Hepatocyte (in vitro differentiated cells): ENCODE measurements at places on chromosomes 13 and 19. TPM values are rescaled to one million over a fixed set of nuclear protein-coding genes. Genes with fewer than 3 reads are reported as not detected.
A peak's percentile ranks its signal among the peaks of the same experiment; 100 is the strongest.

DNA sequence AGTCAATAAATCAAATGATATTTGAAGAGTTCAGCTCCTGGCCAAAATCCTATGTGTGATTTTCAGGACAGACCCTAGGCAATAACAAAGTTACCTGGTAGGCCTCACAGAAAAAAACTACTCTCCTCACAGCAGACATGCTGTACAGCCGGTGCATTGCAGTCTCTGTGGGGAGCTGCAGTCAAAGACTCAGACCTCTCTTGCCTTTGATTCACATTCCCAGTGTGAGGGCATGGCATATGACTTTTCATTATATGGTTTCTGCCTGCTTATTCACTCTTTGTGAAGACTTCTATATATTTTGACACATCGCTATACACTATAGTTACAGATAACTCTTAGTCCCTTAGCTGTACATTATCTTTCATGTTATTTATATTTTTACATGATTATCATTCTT lies 2684.3 kb upstream of the PCDH20 start:
- no peak for DNase-seq

- DNase-seq = no peak
Observed at GRCh38 chr19:292281-292884, 1.2 kb upstream of the PLPP2 start.

- no peak for DNase-seq
Observed at GRCh38 chr13:26819046-26819445, 58.5 kb upstream of the GPR12 start.

DNA sequence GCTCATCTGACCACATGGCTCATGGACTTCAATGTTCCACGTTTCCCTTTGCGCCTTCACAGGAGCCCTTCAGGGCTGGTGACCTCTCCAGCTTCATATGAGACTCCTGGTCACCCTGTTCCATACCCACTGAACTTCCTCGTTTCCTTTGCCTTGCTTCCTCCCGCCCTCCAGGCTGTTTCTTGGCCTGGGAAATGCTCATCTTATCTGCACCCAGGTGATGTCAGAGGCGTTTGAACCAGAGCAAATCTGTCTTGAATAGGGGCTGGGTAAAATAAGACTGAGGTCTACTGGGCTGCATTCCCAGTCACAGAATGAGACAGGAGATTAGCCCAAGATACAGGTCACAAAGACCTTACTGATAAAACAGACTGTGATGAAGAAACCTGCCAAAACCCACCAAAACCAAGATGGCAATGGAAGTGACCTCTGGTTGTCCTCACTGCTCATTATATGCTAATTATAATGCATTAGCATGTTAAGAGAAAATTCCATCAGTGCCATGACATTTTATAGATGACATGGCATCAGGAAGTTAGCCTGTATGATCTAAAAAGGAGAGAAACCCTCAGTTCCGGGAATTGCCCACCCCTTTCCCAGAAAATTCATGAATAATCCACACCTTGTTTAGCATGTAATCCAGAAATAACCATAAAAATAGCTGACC lies 102.7 kb downstream of the DCLK1 start:
- DNase-seq = no peak

DNA sequence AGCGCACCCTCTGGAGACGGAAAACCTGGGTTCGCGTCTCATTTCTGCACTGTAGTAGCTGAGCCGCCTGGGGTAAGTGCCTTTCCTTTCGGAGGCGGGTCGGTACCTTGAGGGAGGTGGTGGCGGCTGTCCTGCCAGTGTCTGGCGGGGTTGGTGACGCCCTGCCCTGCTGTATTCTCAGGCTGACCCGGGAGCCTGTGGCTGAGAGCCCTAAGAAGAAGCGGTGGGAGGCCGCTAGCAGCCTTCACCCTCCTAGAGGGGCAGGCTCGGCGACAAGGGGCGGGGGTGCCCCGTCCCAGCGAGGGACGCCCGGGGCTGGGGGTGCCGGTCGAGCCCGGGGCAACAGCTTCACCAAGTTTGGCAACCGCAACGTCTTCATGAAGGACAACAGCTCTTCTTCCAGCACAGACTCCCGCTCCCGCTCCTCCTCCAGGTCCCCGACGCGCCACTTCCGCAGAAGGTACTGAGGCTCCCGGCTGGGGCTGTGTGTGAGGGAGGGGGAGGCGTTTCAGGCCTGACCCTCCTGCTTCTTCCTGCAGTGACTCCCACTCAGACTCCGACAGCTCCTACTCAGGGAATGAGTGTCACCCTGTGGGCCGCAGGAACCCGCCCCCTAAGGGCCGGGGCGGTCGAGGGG lies 6.9 kb downstream of the LENG8 start:
- DNase-seq = peak; percentile 4

- no peak for DNase-seq
Observed at GRCh38 chr13:113641426-113641825, 16.6 kb downstream of the ATP4B start.

- peak; percentile 75 for DNase-seq
Observed at GRCh38 chr19:3365836-3366752, at the start of gene NFIC. TSS of gene NFIC (plus strand) at chr19:3366583. CDS start at chr19:3366637, 54 bp downstream.

DNA sequence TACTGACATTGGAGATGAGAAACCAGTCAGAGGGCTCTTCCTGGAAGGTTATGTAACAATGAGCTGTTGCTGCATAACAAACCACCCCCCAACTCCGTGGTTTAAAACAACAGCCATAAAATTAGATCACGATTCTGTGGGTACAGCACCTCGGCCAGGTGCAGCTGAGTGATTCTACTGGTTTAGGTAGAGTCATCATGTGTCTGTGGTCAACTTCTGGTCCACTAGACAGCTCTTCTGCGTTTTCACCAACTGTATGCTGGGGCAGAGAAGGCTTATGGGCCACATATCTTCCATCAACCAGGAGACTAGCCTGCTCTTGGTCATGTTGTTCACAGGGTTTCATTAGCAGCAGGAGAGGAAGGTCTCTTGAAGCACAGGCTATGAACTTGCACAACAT lies 585.5 kb downstream of the KCTD12 start:
- DNase-seq = no peak

DNA sequence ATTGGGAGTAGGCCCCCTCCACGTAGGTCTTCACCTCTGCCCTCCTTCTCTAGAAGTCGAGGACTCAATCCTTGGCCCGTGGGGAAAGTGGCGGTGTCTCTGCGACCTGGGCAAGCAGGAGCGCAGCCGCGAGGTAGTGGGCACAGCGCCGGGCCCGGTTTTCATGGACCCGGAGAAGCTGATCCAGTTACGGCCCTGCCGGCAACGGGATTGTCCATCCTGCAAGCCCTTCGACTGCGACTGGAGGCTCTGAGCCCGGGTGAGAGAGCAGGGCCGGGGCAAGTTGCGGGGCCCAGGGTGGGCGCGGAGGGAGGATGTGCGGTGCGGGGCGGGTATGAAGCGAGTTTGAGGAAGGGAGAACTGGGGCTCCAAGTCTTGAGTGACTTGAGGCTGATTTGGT lies 2.2 kb downstream of the THSD8 start:
- no peak for DNase-seq

Gene TUBA3C
- total RNA-seq = not detected in 2 replicates

Gene WDR62
- total RNA-seq = 1.8 and 2.1 TPM in 2 replicates

Gene C1QTNF9
- not detected in 2 replicates for total RNA-seq

Gene SLC1A6
- 1.2 and 8.1 TPM in 2 replicates for total RNA-seq

Gene ZGLP1
- total RNA-seq = 2.6 and 5.8 TPM in 2 replicates

Gene TMEM38A
- total RNA-seq = 10.2 and 10.6 TPM in 2 replicates
